Neural crest cell (in vitro differentiated cells): ENCODE measurements at places on chromosomes 6 and 20.

DNA sequence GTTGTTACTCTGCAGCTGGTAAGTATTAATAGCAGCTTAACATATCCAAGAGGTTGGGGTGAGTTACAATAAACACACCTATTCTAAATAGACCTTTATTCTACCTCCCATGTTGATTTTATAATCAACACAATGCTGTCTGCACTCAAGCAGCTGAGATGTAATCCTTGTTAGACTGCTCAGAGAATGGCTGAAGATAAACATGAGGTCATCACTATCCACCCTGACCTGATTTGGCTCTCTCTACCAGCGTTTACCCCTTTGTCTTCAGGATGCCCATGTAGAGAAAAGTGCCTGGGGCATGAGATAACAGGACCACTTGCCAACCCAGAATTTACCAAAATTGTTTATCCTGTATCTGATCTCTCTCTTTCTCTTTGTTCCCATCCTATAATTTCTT lies 220.7 kb upstream of the DEFB112 start:
- H3K4me3 ChIP-seq = no peak overlapping the region
- no peak overlapping the region for H3K27ac ChIP-seq

DNA sequence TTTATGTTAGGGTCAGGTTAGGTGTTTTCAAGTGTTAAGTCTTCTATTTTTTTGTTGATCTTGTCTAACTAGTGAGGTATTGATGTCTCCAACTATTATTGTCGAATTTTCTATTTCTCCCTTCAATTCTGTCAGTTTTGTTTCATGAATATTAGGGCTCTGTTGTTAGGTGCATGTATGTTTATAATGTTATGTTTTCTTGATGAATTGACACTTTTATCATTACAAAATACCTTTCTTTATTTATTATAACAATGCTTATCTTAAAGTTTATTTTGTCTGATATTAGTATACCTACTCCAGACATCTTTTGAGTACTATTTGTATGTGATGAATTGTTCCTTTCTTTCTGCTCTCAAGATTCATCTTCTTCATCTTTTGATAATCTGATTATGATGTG lies 12.9 kb upstream of the TRIM38 start:
- no peak overlapping the region for H3K4me3 ChIP-seq
- DNase-seq = no peak
- H3K27me3 ChIP-seq = no peaks in the 10 kb centered on the region

DNA sequence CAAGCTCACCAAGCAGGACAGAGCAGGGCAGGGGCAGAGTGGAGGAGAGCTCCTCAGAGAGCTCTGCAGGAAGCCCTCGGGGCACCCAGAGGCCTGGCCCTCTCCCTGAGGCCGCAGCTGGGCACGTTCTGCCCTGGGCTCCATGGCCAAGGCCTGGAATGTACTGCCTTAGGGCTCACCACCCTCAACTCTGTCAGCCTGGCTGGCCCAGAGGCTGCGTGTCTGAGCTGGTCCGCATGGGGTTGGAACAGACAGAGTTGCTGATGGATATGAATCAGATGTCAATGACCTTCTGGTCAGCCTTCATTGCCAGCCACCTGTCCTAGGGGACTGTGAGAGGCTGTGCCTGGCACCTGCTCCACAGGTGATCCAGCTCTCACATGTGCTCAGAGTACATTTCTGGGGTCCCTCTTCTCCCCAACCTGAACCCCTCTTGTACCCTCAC lies 33.2 kb upstream of the PCMTD2 start:
- no peaks in the 10 kb centered on the region for H3K27me3 ChIP-seq
- no peaks in the 10 kb centered on the region for H3K36me3 ChIP-seq
- no peak overlapping the region for H3K4me3 ChIP-seq
- no peak overlapping the region for H3K27ac ChIP-seq
- H3K4me1 ChIP-seq = peaks cover 39% of the 10 kb centered on the region

GRCh38 chr6:40950986-40951698 lies 87.9 kb downstream of the UNC5CL start:
- no peak overlapping the region for H3K4me3 ChIP-seq
- H3K36me3 ChIP-seq = no peaks in the 10 kb centered on the region
- DNase-seq = no peak
- H3K27me3 ChIP-seq = no peaks in the 10 kb centered on the region

DNA sequence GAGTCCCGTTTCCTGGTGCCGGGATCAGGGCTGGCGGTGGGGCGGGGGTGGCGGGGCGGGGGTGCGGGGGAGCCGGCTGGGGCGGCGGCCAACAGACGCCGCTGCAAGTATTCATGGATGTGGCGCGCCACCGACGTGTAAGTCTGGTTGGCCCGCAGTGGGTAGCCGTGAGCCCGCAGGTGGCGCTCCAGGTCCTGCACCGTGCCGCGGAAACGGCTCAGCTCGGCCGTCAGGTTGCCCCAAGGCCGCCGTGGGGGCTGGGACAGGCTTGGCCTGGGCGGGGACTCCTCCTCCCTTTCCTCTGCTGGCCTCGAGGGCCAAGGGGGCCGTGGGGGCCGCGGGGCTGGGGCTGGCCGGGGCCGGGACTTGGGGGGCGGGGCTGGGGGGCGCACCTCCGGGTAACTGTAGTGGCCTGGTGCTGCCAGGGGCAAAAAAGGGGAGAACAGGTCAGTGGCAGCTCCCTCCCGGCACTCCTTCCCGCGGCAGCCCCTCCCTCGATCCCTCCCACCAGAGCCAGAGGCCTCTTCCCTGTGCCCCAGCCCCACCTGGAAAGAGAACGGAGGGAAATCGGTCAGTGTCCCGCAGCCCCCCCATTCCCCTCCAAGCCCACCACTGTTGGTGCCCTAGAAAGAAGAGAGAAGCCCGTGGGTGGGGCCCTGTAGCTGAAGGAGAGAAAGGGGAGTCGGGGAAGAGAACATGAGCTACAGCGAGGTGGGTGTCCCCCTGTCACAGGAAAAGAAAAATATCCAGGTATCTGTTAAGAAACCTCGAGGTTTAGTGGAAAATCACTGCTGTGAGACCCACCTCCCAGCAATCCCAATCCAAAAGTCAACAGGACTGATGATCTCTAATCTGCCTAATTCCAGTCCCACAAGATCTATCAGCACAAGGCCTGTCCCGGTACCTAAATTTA lies 21.3 kb downstream of the TNXB start:
- no peak overlapping the region for H3K4me3 ChIP-seq
- H3K36me3 ChIP-seq = no peaks in the 10 kb centered on the region
- peak; percentile 69 for DNase-seq
- H3K27me3 ChIP-seq = peaks cover 24% of the 10 kb centered on the region
- H3K4me1 ChIP-seq = peaks cover 10% of the 10 kb centered on the region
- H3K27ac ChIP-seq = no peak overlapping the region

GRCh38 chr6:14309516-14309915 lies 191.9 kb downstream of the CD83 start:
- H3K27me3 ChIP-seq = no peaks in the 10 kb centered on the region
- no peak overlapping the region for H3K27ac ChIP-seq

GRCh38 chr6:151276112-151276740 lies 36.5 kb downstream of the AKAP12 start:
- no peaks in the 10 kb centered on the region for H3K27me3 ChIP-seq
- DNase-seq = no peak
- no peak overlapping the region for H3K27ac ChIP-seq
- H3K36me3 ChIP-seq = no peaks in the 10 kb centered on the region
- H3K4me1 ChIP-seq = peaks cover 13% of the 10 kb centered on the region

DNA sequence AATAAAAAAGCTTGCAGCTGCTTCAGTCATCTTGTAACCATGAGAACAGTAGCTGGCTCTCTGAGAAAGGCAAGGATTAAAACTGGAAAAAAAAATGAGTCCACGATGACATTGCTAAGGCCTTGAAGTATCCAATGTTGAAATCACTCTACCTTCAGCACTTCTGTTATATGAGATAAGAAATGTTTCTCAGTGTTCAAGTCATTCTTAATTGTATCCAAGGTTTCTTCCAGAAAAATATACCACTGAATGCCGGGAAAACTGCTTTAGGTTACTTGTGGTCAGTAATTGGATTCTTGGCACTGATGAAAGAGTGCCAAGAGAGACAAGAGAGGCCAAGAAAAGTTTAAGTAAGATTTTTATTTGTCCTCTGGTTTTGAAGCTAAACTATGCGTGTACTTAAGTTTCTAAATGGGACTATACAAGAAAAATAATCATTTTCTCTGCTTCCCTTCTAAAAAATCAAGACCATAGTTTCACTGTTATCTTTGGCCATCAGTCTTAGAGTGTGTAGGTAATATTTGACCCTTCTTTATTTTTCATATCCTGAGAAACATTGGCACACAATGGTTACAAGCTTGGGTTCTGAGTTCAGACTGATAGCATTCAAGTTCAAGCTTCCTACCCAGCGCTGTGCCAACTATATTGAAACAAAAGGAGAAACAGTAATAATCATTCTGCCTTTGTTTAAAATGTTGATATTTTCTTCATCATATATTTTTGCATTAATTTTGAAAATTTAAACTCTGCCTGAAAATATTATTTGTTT lies 84.6 kb downstream of the TRDN start:
- H3K27me3 ChIP-seq = no peaks in the 10 kb centered on the region

DNA sequence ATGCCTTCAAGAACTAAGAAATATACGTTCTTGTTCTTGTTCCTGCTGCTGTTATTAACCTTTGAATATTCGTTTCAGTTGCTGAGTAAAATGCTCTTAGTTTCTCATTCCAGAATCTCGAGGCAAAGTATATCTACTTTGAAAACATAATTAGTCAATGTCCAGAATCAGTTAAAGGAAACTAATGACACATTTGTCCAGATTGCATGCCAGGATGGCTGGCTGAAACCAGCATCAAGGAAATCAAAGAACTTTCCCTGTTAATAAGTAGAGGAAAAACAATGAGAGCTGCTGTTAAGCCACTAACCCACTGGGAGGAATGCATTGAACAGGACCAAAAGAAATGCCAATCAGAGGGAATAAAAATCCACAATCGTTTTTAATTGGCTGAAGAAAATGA lies 196.9 kb downstream of the ALDH8A1 start:
- no peaks in the 10 kb centered on the region for H3K36me3 ChIP-seq
- peaks cover 5% of the 10 kb centered on the region for H3K4me1 ChIP-seq
- H3K27ac ChIP-seq = no peak overlapping the region
- H3K27me3 ChIP-seq = no peaks in the 10 kb centered on the region

DNA sequence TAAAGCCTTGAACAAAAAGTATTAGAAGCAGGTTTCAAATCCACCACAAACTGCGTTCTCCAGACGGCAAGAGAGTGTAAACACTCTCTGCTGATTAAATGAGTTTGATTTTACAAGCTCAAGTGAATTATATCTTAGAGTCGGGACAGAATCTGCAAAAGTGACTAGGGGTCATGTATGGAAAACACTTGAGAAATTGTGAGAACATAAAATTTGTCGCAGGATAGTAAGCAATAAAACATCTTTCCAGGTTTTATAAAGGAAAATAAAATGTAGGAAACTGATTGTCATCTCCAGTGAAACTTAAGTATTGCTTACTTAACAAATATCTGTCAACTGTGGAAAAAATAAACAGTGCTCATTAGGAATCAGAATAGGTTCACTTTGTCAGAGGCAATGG lies 374.2 kb downstream of the ARHGAP18 start:
- H3K4me1 ChIP-seq = no peaks in the 10 kb centered on the region
- no peak overlapping the region for H3K4me3 ChIP-seq
- H3K27ac ChIP-seq = no peak overlapping the region
- H3K27me3 ChIP-seq = no peaks in the 10 kb centered on the region

DNA sequence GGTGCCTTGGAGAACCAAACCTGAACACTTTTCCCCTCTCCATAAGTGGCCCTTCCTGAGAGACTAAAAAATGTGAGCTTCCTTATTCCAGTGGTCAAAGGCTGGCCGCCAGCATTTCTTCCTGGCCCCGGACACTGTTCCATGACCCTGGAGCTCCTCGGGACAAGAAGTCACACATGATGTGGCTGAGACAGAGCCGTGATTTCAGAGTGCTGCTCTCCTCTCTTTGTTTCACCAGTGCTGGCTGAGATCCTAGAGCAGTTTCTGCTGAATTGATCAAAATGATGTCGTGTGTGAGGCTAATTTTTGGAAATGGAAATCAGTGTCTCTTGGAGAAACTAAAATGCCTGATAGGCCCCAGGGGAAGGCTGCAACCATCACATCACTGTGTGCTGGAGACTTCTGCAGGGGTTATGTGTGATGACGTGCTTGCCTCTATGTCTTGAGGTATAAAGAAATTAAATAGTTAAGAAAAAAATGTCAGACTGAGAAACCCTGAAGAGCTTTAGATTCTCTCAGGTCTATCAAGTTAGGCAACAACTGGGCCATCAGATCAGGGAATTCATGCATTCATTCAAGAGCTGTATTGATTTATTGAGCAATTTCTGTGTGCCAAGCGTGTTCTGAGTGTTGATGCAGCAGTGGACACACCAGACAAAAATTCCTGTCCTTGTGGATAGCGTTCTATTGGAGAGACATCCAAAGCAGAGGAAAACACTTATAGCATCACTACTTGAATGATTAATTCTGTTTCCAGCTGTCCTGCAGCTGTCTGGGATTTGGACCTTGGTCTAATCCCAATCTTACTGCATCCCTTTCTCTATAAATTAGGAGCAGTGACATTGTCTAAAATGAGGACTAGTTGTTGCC lies 72.7 kb upstream of the CCN6 start:
- H3K4me3 ChIP-seq = no peak overlapping the region
- H3K27me3 ChIP-seq = no peaks in the 10 kb centered on the region
- no peak for DNase-seq
- H3K36me3 ChIP-seq = no peaks in the 10 kb centered on the region
- peak overlapping the region; percentile 55 for H3K27ac ChIP-seq

DNA sequence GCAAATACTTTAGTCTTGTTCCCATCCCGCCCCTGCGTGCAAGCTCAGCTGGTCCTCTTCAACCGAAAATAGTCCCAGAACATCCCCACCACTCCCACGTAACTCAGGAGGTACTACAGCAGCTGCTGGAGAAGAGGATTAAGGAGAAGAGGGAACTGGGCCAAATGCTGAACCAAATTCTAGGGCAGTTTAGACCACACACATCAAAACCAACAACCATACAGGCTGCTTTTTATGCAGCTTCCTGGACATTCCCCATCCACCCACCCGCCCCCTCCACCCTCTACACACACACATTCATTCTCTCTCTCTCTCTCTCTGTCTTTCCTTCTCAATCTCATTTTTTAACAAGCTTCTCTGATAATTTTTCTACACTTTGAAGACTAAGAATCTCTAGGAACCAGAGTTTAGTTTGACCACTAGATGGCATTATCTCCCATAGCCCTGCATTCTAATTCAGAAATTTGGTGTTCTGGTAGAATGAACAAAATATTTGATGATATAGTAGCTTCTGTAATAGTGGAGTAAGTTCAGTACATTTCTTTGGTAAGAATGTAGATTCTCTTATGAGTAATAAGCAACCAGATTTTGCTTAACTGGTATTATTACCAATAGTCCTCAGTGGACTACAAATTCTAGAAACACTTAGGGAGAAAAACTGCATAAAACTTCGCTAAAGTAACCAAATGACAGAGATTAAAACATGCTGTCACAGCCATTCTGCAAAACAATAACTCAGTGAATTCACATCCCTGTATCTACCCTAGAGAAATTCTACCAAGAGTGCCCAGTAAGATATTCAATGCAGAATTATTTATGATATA lies 52.1 kb upstream of the BEND6 start:
- H3K27me3 ChIP-seq = no peaks in the 10 kb centered on the region
- H3K4me1 ChIP-seq = peaks cover 4% of the 10 kb centered on the region
- no peak overlapping the region for H3K4me3 ChIP-seq
- H3K27ac ChIP-seq = no peak overlapping the region
- DNase-seq = no peak

GRCh38 chr6:21599051-21599696 lies 5.6 kb downstream of the SOX4 start:
- H3K27ac ChIP-seq = no peak overlapping the region
- H3K4me1 ChIP-seq = peaks cover 50% of the 10 kb centered on the region
